Neural crest cell (in vitro differentiated cells): ENCODE measurements at places on chromosomes 4 and X.

DNA sequence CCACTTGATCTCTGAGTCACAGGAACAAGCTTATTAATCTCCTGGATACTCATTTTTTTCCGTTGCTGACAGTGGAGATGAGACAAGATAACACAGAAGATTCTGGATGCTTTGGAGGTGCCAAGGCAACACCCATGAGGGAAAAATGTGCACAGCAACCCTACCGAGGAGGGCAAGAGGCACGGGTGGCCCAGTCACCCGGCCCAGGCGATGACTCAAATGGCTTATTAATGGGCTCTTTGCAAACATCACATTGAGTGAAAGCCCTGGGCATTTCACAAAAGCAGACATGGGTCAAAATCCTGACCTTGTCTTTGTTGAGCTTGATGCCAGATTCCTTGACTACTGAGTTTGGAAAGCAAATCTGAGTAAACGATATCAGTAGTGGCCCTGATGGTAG lies 315.1 kb downstream of the STK32B start:
- DNase-seq, result no peak

DNA sequence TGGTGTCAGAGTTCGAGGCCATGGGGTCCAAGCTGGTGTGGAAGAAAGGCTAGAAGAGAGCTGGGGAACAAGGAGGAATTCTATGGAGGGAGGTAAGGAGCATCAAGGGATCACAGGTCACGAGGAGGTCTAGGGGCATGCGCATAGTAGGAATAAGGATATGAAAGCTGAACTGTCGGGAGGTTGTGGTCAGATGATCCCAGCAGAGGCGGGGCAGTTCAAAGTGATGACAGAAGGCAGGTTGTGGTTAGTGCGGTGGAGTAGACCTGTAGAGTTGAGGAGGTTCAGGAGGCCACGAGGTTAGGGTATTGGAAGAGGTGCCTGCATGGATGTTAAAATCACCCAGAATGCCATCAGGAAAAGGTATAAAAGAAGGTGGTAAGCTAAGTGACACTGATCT lies 156.3 kb downstream of the TMEM164 start:
- DNase-seq, result no peak

DNA sequence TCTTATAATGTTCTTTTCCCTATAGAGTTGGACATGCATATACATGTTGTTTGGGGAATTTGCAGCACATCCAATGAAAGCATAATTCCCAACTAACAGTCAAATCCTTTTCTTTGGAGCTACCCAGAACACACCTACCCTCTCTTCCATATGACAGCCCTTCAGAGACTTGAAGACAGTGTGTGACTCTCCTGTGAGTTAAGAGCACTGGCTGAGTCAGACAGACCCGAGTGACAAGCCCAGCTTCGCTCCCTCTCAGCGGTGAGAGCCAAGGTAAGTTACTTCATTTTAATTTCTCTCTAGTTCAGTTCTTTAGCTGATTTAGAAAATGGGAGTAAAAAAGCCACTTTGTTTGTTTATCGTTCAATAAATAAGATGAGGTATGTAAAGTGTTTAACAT lies 86.3 kb downstream of the RTL9 start:
- DNase-seq, result no peak

GRCh38 chrX:32514986-32515385 lies 696.4 kb downstream of the DMD start:
- DNase-seq, result no peak

DNA sequence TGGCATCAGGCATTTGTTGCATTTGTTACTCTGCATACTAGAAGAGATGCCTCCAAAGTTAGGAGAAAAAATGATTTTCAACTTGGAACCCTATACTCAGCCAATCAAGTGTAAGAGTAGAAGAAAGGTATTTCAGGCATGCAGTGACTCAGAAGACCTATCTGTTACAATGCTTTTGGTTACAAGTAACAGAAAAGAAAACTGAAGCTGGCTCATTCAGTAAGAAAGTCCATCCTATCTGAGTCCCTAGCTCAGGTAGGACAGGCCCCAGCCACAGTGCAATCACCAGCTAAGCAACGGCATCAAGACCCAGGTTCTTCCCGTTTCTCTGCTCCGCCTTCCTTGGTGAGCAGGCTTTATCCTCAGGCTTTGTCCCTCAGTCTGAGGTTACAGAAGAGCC lies 23.3 kb downstream of the MECP2 start:
- no peak for DNase-seq
